Posterior cingulate gyrus (tissue), 11 donors: ENCODE measurements at places on chromosomes 7 and 10.

- DNase-seq = no peak
Measured at GRCh38 chr10:36717118-36717517, 408.3 kb upstream of the ANKRD30A start.

GRCh38 chr10:4784667-4785333 is 41.2 kb upstream of the AKR1E2 start:
- no peak for DNase-seq

GRCh38 chr7:69398986-69399385 is 199.3 kb upstream of the AUTS2 start:
- DNase-seq = no peak

DNA sequence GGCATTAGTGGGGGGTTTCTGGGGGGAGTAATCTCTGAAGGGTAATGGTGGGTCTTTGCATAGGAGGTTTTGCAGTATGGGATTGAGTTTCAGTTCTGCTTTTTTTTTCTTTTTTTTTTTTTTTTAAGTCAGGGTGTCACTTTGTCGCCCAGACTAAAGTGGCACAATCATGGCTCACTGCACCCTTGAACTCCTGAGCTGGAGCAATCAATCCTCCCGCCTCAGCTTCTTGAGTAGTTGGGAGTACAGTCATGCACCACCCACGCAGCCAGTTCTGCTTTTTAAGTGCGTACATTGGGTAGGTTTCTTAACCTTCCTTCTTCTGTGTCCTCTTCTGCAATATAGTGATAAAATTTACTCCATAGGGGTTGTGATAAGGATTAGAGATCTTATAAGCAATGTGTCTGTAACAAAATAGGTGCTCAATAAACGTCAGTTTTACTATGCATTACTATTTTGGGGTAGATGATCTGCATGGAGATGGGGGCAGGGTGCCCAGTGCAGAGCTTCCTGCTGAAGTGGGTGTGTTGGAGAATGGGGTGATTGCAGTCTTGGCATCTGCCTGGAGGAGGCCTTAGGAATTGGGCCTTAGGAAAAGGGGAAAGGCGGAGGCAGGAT is 9.6 kb downstream of the KAZALD1 start:
- no peak for DNase-seq

- no peak for DNase-seq
Measured at GRCh38 chr10:72825163-72825562, 68.4 kb upstream of the OIT3 start.

- no peak for DNase-seq
Measured at GRCh38 chr7:65749518-65749917, 123.4 kb upstream of the VKORC1L1 start.

DNA sequence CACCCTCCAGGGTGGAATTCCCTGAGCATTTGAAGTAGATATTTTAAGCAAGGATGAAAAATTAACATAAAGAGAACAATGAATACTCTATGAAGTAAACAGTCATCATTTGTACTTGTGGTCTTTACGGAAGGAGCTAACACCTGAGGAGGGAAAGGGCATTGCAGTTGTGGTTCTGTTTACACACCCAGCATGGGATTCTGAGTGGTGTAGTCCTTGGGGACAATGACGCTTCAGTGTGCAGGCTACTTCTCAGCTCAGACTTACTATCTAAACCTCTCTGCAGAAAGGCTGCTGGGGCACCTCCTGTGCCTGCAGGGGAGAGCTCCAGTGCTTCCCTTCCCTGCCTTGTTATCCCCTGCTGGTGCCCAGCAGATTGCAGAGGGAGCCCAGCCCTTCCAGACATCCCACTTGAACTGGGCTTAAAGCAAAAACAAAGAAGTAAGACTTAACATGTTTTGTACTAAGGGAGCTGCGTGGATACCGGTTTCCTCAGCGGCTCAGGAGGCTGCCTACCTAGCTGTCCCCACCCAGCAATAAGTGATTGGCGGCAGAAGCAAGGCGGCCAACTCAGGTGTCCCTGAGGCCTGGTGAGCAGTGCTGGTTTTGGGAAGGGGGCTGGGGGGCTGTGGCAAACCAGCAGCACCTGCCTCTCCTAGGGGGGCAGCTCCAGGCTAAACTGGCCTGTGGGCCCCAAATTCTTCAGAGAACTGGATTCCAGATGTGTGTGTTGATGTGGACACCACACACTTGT is 89.1 kb downstream of the CELF2 start:
- no peak for DNase-seq

- DNase-seq = peak; percentile 44
Measured at GRCh38 chr7:51123322-51124019, 193.1 kb downstream of the COBL start.
